ENCODE measurements at places on chromosomes 12 and 14.

- peak; percentile 86 for DNase-seq
These were observed 58.0 kb upstream of the ELK3 start for GRCh38 chr12:96136161-96136560.

GRCh38 chr12:64293654-64294364 is 71.7 kb upstream of the KICS2 start:
- DNase-seq: no peak

GRCh38 chr14:42174357-42174756 is 567.7 kb downstream of the LRFN5 start:
- no peak for DNase-seq

DNA sequence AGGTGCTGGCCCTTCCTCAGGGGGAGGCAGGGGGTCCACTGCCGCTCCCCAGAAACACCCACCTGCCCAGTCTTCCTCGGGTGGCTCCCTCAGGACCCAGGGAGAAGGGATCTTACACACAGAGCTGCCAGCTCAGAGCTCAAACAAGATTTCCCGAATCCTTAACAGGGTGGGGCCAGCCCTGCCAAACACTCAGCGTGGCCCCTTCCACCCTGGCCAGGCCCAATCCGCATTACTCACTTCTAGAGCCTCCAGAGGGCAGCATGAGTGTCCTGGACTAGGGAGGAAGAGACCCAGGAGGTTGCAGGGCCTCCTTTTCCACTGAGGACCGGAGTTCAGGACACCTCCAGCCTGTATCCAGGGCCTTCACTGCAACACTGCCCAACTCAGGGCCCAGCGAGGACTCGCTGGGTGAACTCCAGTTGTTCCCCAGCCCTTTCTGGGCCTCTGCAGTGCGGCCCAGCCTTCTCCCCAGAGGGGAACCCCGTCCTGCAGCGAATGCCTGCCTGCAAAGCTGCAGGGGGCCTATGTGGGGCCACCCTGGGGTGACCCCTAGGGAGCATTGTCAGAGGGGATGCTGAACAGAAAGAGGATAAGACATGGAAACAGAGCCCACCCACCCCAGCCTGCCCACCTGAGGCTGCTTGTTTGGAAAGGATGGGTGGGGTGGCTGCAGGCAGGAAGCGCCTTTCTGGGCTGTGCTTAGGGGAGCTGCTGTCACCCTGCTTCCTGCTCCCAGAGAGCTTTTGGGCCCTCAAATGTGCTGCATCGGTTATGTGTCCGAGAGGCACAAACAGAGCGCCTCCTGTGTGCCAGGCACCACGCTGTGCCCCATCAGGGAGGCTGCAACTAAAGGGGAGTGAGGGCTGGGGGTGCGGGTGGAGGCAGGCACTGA is 43.8 kb downstream of the CCNK start:
- DNase-seq: peak; percentile 47

- DNase-seq: no peak
These were observed 17.8 kb downstream of the PITPNM2 start for GRCh38 chr12:123132951-123133619.

GRCh38 chr12:132385923-132386751 is 56.7 kb upstream of the GALNT9 start:
- DNase-seq: no peak

DNA sequence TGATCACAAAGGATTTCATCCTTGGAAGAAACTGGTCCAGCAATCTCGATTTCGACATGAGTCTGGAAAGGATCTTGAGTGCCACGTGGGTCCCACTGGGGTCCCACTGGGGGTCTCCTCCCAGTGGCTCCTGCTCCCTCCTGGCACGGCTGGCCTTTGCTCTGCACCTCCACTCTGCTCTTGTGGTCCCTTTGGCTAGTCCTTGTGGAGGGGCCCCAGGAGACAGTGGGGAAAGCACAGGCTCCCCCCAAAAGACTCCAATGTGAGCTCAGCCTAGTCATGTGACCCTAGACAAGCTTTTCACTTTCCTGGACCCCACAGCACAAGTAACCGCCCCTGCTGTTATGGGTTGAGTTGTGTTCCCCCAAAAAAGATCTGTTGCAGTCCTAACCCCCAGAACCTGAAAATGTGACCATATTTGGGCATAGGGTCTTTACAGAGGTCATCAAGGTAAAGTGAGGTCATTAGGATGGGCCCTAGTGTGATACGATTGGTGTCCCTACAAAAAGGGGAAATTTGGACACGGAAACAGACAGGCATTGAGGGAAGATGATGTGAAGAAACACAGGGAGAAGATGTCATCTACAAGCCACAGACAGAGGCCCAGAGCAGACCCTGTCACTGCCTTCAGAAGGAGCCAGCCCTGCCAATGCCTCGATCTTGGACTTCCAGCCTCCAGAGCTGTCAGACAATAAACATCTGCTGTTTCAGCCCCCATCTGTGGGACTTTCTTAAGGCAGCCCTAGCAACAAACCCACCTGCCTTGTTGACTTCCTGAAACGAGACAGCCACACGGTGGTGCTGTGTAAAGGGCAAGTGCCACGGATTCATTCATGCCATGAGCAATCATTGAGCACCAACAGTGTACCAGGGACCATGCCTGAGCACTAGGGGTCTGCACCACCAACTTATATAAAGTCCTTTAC is 23.8 kb upstream of the PPP2R5C start:
- no peak for DNase-seq

GRCh38 chr14:42185718-42186117 is 579.0 kb downstream of the LRFN5 start:
- no peak for DNase-seq

- DNase-seq: no peak
These were observed 48.3 kb downstream of the DNAI7 start for GRCh38 chr12:25146686-25147085.

- DNase-seq: no peak
These were observed 50.8 kb downstream of the DGLUCY start for GRCh38 chr14:91164676-91165075.

Measured in amniotic epithelial cell (primary cell).